ENCODE measurements at places on chromosomes 1 and 21. TPM values are rescaled to one million over a fixed set of nuclear protein-coding genes. Genes with fewer than 3 reads are reported as not detected.

MLLT11 gene
- total RNA-seq = 12.7 TPM

OR2L3 gene
- not detected for total RNA-seq

TEDDM1 gene
- total RNA-seq = not detected

- H3K4me3 ChIP-seq = no peak overlapping the region
- no peaks in the 10 kb centered on the region for H3K27me3 ChIP-seq
- no peaks in the 10 kb centered on the region for H3K36me3 ChIP-seq
- DNase-seq = no peak
- H3K4me1 ChIP-seq = peaks cover 11% of the 10 kb centered on the region
- no peak overlapping the region for H3K27ac ChIP-seq
Observed at GRCh38 chr1:173297798-173298391, 90.8 kb upstream of the TNFSF4 start.

GRCh38 chr21:15624646-15625045 is 105.1 kb upstream of the USP25 start:
- no peaks in the 10 kb centered on the region for H3K27me3 ChIP-seq
- H3K4me3 ChIP-seq = no peak overlapping the region
- no peak overlapping the region for H3K27ac ChIP-seq
- H3K36me3 ChIP-seq = no peaks in the 10 kb centered on the region
- peaks cover 15% of the 10 kb centered on the region for H3K4me1 ChIP-seq

- DNase-seq = no peak
- H3K27me3 ChIP-seq = no peaks in the 10 kb centered on the region
- peaks cover 5% of the 10 kb centered on the region for H3K4me1 ChIP-seq
- no peak overlapping the region for H3K4me3 ChIP-seq
- H3K36me3 ChIP-seq = no peaks in the 10 kb centered on the region
- H3K27ac ChIP-seq = no peak overlapping the region
Observed at GRCh38 chr1:97074771-97075170, 353.2 kb downstream of the PTBP2 start.

GRCh38 chr1:243658594-243659105 is 191.4 kb downstream of the AKT3 start:
- H3K36me3 ChIP-seq = peaks cover 12% of the 10 kb centered on the region
- no peak overlapping the region for H3K27ac ChIP-seq
- no peaks in the 10 kb centered on the region for H3K4me1 ChIP-seq
- no peaks in the 10 kb centered on the region for H3K27me3 ChIP-seq
- DNase-seq = no peak

DNA sequence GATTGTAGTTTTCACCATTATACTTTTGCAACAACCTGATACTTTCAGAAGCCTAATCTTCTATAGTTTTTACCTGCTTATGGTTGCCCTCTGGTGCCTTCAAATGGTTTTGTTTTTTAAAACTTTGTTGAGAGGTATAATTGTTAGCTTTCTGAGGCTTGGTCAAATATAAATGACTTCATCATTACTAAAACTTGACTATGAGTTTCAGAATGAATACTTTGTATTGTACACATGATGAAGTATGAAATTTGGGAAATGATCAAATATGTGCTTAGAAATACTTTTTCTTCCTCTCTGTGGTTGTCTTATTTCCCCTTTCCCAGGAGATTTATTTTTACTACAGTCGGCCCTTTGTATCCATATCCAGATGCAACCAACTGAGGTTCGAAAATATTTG is 151.8 kb upstream of the B3GALT2 start:
- DNase-seq = no peak
- H3K36me3 ChIP-seq = peaks cover 5% of the 10 kb centered on the region
- peaks cover 3% of the 10 kb centered on the region for H3K4me1 ChIP-seq
- no peak overlapping the region for H3K4me3 ChIP-seq
- H3K27ac ChIP-seq = no peak overlapping the region

DNA sequence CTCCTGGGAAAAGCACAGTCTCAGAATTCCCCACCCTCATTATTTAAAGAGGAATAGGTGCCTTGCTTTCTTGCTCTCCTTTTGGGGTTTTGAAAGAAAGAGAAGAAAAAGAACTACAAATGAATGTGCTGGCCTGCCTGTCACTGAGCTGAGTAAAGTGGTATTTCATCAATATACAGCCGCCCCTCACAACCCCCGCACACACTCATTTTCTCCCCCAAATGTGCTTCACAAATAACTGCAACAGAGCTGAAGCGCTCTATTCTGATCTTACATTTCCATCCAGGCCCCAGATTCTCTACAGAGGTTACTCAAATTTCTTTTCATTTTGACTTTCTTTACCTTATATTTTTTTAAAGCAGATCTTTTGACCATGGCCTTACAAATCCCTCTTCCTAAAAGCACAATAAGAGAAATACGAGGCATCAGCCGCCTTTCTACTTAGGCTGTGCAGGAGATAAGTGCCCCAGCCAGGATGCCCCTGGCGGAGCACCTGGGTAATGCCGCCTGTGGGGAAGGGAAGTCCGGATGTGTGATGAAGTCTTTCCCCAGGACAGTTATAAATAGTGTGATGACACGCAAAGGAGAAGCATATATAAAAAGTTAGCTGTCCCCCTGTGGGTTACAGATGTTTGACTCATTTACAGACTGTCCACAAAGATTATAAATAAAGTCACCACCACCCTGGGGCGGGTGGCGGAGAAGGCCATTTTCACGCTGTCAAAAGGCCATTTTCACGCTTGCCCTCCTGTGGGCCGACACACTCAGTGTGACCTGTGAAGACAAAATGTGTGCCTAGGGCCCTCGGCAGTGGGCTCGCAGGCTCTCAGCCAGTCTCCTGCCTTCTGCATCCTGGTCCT is 6.5 kb downstream of the KCNN3 start:
- H3K36me3 ChIP-seq = no peaks in the 10 kb centered on the region
- DNase-seq = peak; percentile 73
- no peak overlapping the region for H3K27ac ChIP-seq
- no peak overlapping the region for H3K4me3 ChIP-seq
- H3K4me1 ChIP-seq = peaks cover 55% of the 10 kb centered on the region

DNA sequence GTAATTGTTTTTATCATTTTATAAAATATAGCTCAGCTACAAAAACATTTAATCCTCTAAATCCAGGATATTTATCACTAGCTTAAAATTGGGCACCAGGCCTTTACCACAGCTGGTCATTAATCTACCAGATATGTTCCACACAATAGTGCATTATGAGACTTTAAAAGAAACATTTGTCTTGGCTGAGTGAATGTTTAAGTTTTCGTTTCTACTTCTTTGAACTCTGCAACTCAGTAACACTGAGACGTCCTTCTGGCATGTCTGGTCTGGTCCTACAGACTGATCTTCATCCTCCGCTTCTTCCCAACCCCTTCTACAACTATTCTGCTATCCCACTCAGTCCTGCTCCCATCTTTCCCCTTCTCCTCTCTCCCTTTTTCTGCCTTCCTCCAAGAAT is 296.2 kb downstream of the NEGR1 start:
- no peaks in the 10 kb centered on the region for H3K36me3 ChIP-seq
- peak overlapping the region; percentile 15 for H3K27ac ChIP-seq
- DNase-seq = no peak
- H3K4me3 ChIP-seq = no peak overlapping the region
- peaks cover 3% of the 10 kb centered on the region for H3K4me1 ChIP-seq

DNA sequence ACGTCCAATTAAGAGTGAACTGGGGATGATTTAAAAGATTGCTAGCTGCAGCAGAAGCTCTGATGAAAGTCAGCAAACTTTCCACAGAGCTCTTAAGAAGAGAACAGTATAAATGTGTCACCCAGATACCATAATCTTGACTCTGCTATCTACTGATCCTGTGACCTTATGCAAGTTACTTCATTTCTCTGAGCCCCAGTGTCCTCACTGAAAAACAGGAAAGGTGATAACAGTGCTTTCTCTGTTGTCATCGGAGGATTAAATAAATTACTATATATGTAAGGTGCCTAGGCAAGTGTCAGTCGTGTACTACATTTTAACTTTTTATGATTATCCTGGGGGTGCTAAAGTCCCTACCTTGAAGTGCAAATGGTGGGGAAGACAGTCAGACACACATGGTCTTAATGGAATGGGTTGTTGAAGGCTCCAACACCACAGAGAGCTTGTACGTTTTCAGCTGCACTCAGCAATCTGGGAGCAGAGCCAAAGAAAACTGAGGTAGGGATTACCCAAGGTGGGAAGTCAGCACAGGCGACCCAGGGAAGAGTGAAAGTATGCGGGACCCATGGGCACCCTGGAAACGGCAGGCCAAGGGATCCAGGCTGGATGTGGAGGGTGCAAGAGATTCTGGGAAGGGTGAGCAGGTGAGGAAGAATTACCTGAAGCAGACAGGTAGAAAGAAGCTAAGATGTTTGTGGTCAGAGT is 82.8 kb downstream of the DTL start:
- H3K4me3 ChIP-seq = no peak overlapping the region
- H3K27ac ChIP-seq = no peak overlapping the region
- H3K4me1 ChIP-seq = peaks cover 3% of the 10 kb centered on the region
- H3K36me3 ChIP-seq = no peaks in the 10 kb centered on the region

DNA sequence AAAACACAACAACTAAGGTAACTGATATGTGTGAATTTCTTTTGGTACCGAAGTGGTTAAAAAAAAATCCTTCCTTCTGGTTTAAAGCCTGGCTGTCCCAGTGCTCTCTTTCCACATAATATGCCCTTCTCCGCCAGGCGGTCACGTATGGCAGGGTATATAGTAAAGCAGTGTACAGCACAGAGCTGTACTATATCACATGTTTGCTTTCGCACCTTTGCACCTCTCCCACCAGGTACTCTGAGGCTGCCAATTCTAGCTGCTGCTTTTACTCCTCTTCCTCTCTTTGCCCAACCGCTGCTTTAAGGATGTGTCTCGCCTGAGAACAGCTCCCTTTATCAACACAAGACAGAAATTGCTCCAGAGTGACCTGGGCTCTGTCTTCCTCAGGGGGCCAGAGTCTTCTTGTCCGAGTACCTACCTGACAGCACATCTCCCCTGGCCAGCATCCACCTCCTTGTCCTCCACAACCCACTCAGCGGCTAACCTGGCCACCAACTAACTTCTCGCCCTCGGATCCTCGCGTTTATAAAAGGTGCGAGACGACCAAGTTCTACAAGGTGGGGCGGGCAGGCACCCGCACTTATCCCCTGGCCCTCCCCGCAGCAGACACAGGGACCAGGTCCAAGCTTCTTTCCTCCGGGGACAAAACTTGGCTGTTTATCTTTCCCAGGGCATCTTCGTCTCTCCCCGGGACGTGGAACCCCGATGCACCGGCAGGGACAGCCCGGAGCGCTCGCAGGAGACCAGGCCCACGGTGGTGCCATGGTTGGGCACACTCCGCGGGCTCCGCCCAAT is 1.6 kb downstream of the COLGALT2 start:
- peaks cover 12% of the 10 kb centered on the region for H3K4me1 ChIP-seq
- H3K27ac ChIP-seq = no peak overlapping the region
- 0 out of 2 replicates have a peak, but pooled peaks cover 2% of the 10 kb centered on the region for H3K36me3 ChIP-seq
- peak overlapping the region; percentile 68 for H3K4me3 ChIP-seq
- peaks cover 79% of the 10 kb centered on the region for H3K27me3 ChIP-seq

DNA sequence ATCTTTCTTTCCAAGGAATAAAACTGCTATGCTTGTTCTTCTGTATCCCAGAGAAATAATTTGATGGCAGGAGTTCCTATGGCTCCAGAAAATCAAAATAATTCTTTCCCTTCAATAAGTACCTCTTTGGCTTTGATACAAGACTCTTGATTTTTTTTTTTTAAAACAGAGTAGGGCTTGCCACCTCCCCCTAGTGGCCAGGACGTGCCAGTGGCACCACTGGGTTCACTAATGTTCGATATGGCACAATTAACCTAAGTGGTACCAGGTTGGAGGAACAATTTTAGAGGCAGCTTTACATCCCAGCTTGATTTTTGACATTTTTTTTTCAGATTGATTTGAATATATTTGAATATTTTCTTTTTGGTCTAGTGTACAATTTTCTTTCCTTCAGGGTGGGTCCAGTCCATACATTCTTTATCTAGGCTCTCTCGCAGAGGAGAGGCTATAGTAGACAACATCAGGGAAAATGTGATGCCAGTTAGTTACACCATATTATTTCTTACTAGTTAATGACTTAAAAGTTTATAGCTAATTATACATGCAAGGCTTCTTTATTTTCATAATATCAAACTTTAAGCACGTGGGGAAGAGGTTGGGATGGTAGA is 330.9 kb downstream of the S1PR1 start:
- peaks cover 7% of the 10 kb centered on the region for H3K36me3 ChIP-seq
- DNase-seq = peak; percentile 48
- no peak overlapping the region for H3K4me3 ChIP-seq
- H3K4me1 ChIP-seq = peaks cover 8% of the 10 kb centered on the region
- H3K27me3 ChIP-seq = no peaks in the 10 kb centered on the region

DNA sequence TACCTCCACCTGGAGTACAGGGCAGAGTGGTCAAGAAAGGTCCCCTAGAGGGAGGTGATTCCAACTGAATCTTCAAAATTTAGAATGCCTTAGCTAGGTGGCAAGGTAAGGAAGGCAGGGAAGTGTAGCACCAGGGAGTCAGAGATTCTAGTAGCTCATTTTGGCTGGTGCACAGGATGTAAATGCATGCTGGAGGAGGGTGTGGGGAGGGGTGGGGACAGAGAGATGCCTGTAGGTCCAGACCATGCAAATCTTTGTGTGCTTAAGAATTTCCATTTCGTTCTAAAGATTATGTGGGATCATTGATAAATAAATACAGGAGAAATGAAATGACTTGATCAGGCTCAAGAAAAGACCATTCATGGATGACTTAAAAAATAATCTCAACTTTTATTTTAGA is 11.0 kb upstream of the CACHD1 start:
- no peaks in the 10 kb centered on the region for H3K27me3 ChIP-seq
- H3K36me3 ChIP-seq = no peaks in the 10 kb centered on the region
- 0 out of 2 replicates have a peak, but pooled peaks cover 4% of the 10 kb centered on the region for H3K4me1 ChIP-seq

GRCh38 chr21:32604464-32604863 is 7.7 kb downstream of the CFAP298 start:
- H3K36me3 ChIP-seq = peaks cover 68% of the 10 kb centered on the region
- H3K4me3 ChIP-seq = peak overlapping the region; percentile 53
- DNase-seq = peak; percentile 87
- H3K27ac ChIP-seq = peak overlapping the region; percentile 95

GRCh38 chr1:69833536-69833935 is 265.8 kb downstream of the LRRC7 start:
- H3K4me1 ChIP-seq = no peaks in the 10 kb centered on the region
- no peak overlapping the region for H3K4me3 ChIP-seq
- no peaks in the 10 kb centered on the region for H3K36me3 ChIP-seq
- H3K27me3 ChIP-seq = no peaks in the 10 kb centered on the region
- no peak for DNase-seq

DNA sequence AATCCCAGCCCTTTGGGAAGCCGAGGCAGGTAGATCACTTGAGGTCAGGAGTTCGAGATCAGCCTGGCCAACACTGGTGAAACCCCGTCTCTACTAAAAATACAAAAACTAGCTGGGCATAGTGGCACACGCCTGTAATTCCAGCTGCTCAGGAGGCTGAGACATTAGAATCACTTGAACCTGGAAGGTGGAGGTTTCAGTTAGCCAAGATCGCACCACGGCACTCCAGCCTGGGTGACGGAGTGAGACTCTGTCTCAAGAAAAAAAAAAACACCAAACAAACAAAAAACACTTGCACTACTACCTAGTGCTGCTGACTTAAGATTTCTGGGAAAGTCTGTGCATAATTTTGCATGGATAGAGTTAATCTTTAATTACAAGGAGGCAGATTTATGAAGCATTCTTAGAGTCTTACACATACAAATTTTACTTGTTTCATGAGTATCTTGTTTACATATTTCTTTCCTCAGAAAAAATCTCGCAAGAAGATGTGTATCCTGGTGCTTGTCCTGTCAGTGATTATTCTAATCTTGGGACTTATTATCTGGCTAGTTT is 8.7 kb upstream of the PPP1R8 start:
- DNase-seq = no peak
- peak overlapping the region; percentile 34 for H3K27ac ChIP-seq
- no peaks in the 10 kb centered on the region for H3K4me1 ChIP-seq
- H3K4me3 ChIP-seq = no peak overlapping the region
- H3K27me3 ChIP-seq = no peaks in the 10 kb centered on the region

- no peak for DNase-seq
- no peaks in the 10 kb centered on the region for H3K36me3 ChIP-seq
- no peak overlapping the region for H3K4me3 ChIP-seq
- no peaks in the 10 kb centered on the region for H3K27me3 ChIP-seq
Observed at GRCh38 chr1:77544845-77545244, 137.6 kb downstream of the ZZZ3 start.

All from WTC11 (cell line).